Fibroblast of upper back skin (primary cell): ENCODE measurements at places on chromosomes 2 and 18.

GRCh38 chr2:216131175-216131926, 22.2 kb downstream of the XRCC5 start:
- no peak for DNase-seq

GRCh38 chr2:52613064-52613463, 1154.5 kb upstream of the CHAC2 start:
- DNase-seq = no peak

DNA sequence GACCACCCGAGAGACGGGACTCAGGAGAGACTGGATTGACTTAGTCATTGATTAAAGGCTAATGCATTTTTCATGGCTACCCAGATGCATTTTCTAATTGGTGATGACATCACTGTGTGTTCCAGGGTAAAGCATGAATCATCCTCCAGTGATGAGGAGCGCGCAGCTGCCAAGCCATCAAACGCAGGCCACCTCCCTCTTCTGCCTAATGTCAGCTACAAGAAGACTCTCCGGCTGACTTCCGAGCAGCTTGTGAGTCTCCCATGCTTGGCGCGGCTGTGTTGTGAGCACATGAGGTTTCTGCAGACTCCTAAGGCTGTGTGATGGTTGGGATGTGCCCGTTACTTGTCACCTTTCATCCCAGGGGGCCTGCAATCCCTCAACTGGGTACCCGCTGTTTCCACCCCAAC, 56.4 kb downstream of the LPIN1 start:
- DNase-seq = peak; percentile 74

- DNase-seq = peak; percentile 48
Measured at GRCh38 chr2:102149644-102150455, 7.3 kb downstream of the IL1R1 start.
